ENCODE measurements at places on chromosomes 5 and 9. TPM values are rescaled to one million over a fixed set of nuclear protein-coding genes. Genes with fewer than 3 reads are reported as not detected.

DNA sequence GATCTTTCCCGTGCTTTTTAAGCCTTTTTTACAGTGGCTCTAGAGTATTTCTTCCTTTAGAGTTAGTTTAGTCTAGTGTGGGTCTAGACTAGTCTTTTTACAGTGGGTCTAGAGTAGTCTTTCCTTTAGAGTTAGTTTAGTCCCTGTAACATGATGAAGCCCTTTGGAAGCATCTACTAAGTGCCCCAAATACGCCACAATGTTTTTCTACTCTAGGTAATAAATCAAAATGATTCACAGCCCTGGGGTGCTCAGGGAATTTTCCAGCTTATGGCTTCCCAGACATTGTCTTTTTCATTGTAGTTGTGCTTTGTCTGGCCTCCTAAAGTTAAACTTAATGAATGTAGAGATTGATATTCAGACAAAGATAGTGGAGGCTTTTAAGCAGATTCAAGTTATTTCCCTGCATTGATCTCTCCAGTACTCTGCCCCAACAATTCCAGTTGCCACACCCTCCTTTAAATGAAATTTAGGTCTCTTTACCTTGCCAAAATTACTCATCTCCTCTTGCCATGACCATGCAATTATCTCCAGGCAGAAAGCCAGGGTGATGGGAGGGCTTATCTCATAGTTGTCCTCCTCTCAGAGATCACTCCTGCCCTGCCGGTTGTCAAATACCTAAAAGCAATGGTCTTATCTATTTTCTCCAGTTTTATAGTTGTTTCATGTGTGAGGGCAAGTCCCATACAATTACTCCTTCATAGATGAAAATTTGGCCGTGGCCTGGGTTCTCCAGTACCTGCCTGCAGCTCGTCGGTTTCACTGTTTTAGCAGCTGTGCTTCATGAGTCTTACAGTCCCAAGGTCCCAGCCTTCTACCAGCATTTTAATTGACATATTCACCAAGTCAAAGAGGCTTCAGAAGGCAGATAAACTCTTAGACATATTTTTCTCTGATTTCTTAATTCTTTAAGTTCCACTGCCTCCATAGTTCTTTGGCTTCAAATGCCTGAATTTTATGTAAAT lies 794.0 kb upstream of the COX7C start:
- H3K4me3 ChIP-seq = no peak overlapping the region
- DNase-seq = no peak
- no peak overlapping the region for H3K27ac ChIP-seq
- no peaks in the 10 kb centered on the region for H3K27me3 ChIP-seq
- no peaks in the 10 kb centered on the region for H3K4me1 ChIP-seq

GRCh38 chr5:72410688-72411295 lies 90.6 kb downstream of the PTCD2 start:
- H3K36me3 ChIP-seq = no peaks in the 10 kb centered on the region
- no peak overlapping the region for H3K4me3 ChIP-seq
- no peaks in the 10 kb centered on the region for H3K27me3 ChIP-seq
- DNase-seq = no peak

DNA sequence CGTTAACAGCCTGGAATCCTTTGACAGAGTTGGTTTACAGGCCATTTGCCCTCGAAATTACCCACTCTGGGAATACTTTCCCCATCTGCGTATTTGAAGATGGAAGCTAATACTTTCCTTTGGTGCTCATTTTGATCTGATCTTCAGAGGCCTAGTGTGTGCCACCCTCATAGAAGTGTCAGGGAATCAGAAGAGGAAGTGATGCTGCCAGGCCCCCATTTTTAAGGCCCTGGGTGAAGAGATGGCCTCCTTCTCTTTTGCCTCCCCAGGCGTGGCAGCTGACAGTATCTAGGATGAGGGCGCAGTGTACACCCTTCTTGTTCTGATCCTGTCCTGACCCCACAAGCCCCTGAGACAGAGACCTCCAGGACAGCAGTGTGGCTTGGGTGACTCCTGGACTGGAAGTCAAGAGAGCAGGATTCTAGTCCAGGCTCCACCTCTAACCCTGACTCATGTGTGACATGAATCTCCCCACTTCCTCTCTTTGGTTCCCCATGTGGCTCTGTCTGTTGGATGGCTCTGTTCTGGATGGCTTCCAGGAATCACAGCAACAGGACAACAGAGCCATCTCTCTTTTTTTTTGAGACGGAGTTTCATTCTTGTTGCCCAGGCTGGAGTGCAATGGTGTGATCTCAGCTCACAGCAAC lies 27.8 kb downstream of the CSF1R start:
- no peak overlapping the region for H3K27ac ChIP-seq
- H3K36me3 ChIP-seq = no peaks in the 10 kb centered on the region

- no peaks in the 10 kb centered on the region for H3K27me3 ChIP-seq
- no peak for DNase-seq
- no peaks in the 10 kb centered on the region for H3K4me1 ChIP-seq
- no peak overlapping the region for H3K27ac ChIP-seq
- no peaks in the 10 kb centered on the region for H3K36me3 ChIP-seq
Measured at GRCh38 chr9:87701931-87702421, 23.9 kb upstream of the CTSL start.

DNA sequence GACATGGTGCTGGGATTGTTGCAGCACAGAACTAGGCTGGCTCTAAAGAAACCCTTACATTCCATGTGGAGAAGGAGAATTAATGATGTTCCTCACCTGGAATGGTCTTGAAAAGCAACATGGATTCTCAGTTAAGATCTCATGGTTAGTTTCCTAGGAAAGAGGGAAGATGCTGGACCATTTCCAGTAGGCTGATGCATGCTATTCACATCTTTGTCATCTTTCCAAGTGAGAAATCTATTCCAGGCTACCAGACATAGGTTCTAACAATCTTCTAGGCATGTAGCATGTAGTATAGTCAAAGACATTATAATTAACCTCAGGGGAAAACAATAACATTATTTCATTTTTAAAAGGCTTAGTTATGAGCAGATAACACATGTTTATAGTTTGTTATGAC lies 44.3 kb downstream of the TMEM252 start:
- no peaks in the 10 kb centered on the region for H3K36me3 ChIP-seq
- no peak overlapping the region for H3K4me3 ChIP-seq
- no peak overlapping the region for H3K27ac ChIP-seq

DNA sequence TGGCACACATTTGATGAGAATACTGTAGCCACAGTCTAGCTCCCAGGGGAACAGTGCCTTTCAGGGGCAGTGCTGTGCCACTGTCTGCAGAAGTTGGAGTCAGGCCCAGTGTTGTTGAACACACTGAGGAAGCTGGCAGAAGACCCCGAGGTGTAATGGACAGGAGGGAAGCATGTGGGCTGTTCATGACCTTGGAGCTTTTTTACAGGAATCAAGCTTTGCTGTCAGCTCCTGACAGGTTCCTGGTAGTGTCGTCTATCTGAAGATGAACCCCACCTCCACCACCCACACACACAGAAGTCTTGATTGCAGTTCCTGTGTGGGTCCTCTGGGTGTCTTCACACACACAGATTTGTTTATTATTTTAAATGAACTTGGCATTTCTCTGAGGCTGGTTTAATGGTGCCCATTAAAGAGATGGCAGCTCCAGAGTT lies 40.3 kb upstream of the TNFAIP8 start:
- no peaks in the 10 kb centered on the region for H3K4me1 ChIP-seq
- no peaks in the 10 kb centered on the region for H3K27me3 ChIP-seq
- no peak overlapping the region for H3K4me3 ChIP-seq
- no peaks in the 10 kb centered on the region for H3K36me3 ChIP-seq
- DNase-seq = no peak

- H3K4me3 ChIP-seq = peak overlapping the region; percentile 94
- H3K27me3 ChIP-seq = no peaks in the 10 kb centered on the region
- peaks cover 2% of the 10 kb centered on the region for H3K4me1 ChIP-seq
- H3K36me3 ChIP-seq = no peaks in the 10 kb centered on the region
Measured at GRCh38 chr5:138352722-138353559, 456 bp downstream of the KDM3B start.

DNA sequence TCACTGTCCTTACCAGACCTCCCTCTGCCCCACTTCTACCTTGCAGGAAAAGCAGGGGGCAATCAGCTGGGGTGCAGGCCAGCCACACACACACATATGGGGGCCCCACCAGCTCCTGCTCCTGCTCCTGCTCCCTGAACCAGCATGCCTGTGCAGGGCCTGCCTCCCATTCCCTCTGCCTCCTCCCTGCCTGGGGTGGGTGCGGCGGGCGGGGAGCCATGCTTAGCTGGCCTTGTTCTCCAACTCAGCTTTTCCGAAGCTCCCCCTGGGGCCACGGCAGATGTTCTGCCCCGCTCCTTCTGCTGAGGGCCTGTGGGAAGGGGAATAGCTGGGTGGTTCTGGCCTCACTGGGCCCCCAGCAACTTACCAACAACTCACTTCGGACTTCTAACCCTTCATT lies 89.8 kb downstream of the ZNF354C start:
- no peaks in the 10 kb centered on the region for H3K36me3 ChIP-seq
- no peak overlapping the region for H3K4me3 ChIP-seq
- no peak overlapping the region for H3K27ac ChIP-seq
- H3K27me3 ChIP-seq = no peaks in the 10 kb centered on the region
- no peaks in the 10 kb centered on the region for H3K4me1 ChIP-seq

GRCh38 chr9:5842929-5843793 lies 10.2 kb upstream of the ERMP1 start:
- DNase-seq = no peak
- no peak overlapping the region for H3K27ac ChIP-seq
- H3K27me3 ChIP-seq = no peaks in the 10 kb centered on the region
- H3K4me1 ChIP-seq = no peaks in the 10 kb centered on the region
- no peaks in the 10 kb centered on the region for H3K36me3 ChIP-seq

- DNase-seq = no peak
- no peaks in the 10 kb centered on the region for H3K27me3 ChIP-seq
- H3K4me1 ChIP-seq = peaks cover 3% of the 10 kb centered on the region
- no peaks in the 10 kb centered on the region for H3K36me3 ChIP-seq
Measured at GRCh38 chr5:6730407-6730806, 17.2 kb downstream of the TENT4A start.

DNA sequence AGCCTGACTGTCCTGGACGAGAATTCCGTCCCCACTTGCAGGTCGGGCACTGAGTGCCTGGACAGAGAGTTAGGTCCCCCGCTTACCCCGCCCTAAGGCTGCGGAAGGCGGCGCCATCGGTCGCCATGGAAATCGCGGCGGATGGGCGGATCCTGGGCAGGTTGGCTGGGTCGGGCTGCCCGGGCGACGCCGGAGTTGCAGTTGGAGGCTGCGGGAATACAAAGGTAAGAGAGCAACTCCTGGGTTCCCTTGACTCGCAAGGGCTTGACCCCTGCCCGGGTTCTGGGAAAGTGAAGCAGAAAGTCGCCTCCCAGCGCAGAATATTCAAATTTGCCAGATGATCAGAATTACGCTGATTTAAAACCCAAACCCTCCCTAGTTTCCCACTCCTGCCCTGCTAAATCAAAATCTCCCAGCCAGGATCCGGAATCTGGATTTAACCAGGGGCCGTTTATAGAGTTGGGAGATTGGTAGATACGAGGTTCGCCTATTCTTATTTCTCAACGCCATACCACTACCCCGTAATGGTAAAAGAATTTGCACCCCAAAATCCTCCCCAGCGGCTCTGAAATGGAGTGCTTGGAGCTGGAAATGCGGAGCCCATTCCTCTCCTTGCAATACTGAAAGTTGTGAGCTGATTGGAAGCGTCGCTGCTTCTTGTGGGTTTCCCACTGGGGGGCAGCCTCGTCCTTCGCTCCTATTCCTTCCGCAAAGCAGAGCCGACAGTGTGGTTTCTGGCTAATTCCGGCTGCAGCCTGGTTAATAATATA lies 156.4 kb upstream of the RASEF start:
- no peaks in the 10 kb centered on the region for H3K36me3 ChIP-seq
- H3K4me1 ChIP-seq = no peaks in the 10 kb centered on the region
- no peak overlapping the region for H3K27ac ChIP-seq
- DNase-seq = peak; percentile 76

DNA sequence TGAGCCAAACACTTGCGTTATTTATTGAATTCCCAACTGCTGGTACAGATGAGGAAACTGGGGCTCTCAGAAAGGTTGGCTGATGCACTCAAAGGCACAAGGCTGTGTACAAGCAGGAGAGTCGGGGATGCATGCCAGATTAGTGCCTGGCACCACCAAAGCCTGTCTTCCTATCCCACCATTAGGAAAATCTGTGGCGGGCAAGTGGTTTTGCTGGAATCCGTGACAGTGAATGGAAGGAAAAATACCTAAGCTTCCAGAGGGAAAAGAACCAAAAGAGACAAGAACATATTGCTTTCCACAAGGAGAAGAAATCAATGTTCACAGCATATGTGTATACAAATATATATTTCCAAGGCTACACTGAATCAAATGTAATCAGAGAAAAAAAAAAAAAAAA lies 51.1 kb downstream of the PSMB7 start:
- H3K27ac ChIP-seq = no peak overlapping the region
- DNase-seq = no peak
- no peaks in the 10 kb centered on the region for H3K27me3 ChIP-seq
- H3K4me1 ChIP-seq = no peaks in the 10 kb centered on the region
- no peak overlapping the region for H3K4me3 ChIP-seq

- H3K4me1 ChIP-seq = no peaks in the 10 kb centered on the region
- H3K27me3 ChIP-seq = no peaks in the 10 kb centered on the region
Measured at GRCh38 chr5:6710070-6710469, 3.2 kb upstream of the TENT4A start.

- no peak overlapping the region for H3K4me3 ChIP-seq
- DNase-seq = no peak
- no peaks in the 10 kb centered on the region for H3K4me1 ChIP-seq
- H3K27ac ChIP-seq = no peak overlapping the region
- no peaks in the 10 kb centered on the region for H3K27me3 ChIP-seq
Measured at GRCh38 chr9:126348911-126349550, 22.4 kb downstream of the MVB12B start.

GRCh38 chr5:178231539-178232123 lies 971 bp downstream of the PHYKPL start:
- no peak overlapping the region for H3K27ac ChIP-seq
- no peaks in the 10 kb centered on the region for H3K4me1 ChIP-seq
- DNase-seq = no peak
- peak overlapping the region; percentile 69 for H3K4me3 ChIP-seq
- H3K27me3 ChIP-seq = no peaks in the 10 kb centered on the region

DNA sequence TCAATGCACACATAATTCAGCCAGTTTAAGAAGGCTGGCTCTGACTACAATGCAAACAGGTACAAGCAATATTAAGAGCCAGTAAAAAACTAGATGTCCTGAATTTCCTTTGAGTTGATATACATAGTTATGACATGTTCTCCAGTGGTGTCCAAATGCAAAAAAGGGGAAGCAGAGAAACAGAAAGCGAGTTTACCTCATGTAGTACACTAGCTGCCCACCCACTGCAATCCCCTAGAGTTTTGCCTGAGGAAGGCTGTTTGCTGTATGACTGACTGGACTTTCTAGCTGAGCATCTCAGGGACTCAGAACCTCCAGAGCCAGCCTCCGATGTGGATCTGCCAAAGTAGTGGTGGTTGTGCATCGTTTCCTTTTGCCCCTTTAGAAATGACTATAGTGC lies 44.8 kb upstream of the SLC1A3 start:
- DNase-seq = no peak
- no peak overlapping the region for H3K27ac ChIP-seq
- no peaks in the 10 kb centered on the region for H3K36me3 ChIP-seq
- H3K27me3 ChIP-seq = no peaks in the 10 kb centered on the region
- no peak overlapping the region for H3K4me3 ChIP-seq

TLX3 gene
- not detected for total RNA-seq

ADAMTSL1 gene
- total RNA-seq = 54.2 TPM

RPL37 gene
- 772 TPM for total RNA-seq

SCGB3A2 gene
- total RNA-seq = not detected

SPEF2 gene
- total RNA-seq = 10.9 TPM

IRX2 gene
- total RNA-seq = 0.27 TPM

ANKRD33B gene
- 3.3 TPM for total RNA-seq

FBXW11 gene
- total RNA-seq = 64.0 TPM

FNIP1 gene
- 50.0 TPM for total RNA-seq

RNF224 gene
- not detected for total RNA-seq

ACTBL2 gene
- total RNA-seq = not detected
